Stimulated activated CD4-positive, alpha-beta T cell treated with anti-CD3 and anti-CD28 coated beads, Interleukin-1b, Interleukin-23, amount 100 ng/mL, for 1 hour (primary cell): ENCODE measurements at places on chromosomes 1 and 21.

DNA sequence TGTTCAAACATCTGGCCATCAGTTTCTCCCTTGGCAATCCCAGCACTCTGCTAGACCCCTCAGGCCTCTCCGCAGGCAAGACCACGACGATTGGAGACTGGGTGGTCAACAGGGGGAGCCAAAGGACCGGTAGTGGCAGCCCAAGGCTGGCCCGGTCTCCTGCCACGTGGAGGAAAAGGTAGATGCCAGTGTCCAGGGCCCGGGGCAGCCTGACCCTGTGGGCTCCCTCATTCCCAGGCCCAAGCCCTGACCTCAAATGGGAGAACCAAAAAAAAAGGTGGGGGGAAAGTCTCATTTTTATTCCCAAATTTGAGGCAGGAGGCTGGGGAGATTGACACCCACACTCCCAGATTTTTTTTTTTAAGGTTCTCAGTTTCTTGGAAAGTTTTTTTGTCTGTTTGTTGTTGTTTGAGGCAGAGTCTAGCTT, 24.8 kb downstream of the S100A6 start:
- peak; percentile 70 for DNase-seq

DNA sequence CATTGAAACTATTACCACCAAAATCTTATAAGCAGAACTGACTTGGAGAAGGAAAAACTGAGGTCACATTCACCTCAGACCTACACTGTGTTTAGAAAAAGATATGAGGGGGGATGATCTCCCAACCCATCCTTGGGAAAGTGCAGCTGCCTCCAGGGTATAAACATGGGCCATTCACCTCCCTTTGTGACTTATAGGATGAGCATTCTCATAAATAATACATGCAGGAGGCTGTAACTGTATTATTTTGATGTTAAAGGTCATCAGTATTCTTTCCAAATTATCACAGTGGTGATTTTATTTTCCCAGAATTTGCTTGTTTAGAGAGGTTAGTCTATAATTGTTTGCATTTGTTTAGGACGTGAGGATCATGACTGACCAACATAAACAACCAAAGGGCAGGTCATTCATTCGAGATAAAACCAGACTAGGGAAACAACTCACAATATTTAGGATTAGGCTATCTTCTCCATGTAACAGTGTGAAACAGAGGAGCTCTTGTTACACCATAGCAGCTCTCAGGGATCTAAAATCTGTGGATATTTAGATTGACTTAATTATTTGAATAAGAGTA, 109.2 kb upstream of the NR5A2 start:
- DNase-seq, result no peak

DNA sequence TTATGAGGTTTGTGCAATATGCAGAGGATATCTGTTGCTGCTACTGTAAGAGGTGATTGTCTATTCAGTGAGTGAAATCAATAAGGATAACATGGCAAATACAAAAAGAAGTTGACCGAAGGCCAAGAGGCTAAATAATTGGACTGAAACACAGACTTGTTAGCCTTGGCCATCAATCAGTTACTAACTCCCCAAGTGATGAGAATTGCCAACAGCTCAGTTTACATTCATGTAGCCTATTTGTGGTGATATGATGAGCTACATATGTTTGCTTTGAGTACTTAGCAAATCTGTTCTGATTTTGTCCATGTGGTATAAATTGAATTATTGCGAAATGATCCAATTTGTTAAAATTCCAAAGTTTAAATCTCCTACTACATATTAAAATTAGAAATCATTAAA, 68.6 kb upstream of the VAV3 start:
- DNase-seq, result no peak

DNA sequence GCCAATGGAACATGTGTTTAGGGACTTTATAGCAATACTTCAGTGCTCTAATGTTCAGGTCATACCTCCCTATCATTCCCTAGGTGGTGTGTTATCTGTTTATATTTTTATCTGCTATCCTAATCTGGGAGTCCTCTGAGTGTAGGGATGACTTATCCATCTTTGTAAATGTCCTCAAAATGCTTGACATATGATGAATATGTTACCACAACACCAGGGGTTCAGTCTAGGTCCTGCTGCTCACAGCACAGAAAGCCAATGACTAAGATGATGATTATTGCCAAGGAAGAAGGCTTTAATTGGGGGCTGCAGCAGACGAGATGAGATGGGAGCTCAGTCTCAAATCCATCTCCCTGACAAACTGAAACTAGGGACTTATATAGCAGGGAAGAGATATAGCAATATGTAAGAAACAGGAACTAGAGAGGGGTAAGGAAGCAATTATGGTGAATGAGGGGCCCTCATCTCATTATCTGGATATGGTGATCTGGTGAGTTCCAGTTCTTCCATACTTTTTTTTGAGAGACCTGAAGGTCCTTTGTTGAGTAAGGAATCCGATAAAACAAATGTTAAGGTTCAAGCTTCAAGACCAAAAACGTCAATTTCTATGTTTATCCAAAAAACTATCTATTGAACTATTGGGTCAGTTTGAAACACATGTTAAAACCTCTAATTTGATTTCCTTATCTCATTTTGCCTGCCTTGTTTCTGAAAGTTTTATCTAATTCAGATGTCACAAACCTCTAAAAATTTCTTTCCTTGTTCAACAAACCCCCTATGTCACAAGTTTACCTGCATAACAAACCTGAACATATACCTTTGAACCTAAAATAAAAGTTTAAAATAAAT, 256.7 kb upstream of the CACYBP start:
- no peak for DNase-seq

GRCh38 chr1:26349188-26349876, 4.6 kb downstream of the CRYBG2 start:
- DNase-seq, result no peak

DNA sequence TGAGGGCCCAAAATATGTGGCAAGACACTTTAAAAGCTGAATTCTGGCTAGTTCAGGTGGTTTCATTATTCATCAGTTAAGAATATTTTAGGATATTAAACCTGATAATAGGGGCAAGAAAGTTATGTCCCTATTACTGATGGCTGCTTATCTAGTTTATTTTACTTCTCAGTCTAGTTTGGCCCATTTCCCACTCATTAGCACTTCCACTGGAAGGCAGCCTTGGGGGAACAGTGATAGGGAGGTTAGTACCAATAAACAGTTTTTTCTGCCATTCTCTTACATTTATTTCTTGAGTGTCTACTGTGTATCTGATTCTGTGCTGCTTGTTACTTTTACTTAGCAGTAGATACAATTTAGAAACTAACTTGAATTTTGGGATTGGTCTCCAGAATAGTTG, 9.0 kb downstream of the PPP1R12B start:
- DNase-seq, result no peak

DNA sequence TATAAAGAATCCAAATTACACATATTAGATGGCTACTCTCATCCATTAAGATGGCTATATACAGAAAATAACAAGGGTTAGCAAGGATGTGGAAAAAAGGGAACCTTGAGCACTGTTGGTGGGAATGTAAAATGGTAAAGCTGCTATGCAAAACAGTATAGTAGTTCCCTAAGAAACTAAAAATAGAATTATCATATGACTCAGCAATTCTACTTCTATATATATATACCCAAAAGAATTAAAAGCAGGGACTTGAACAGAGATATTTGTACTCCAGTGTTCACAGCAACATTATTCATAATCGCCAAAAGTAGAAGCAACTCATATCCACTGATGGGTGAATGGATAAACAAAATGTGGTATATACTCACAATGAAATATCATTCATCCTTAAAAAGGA, 126.1 kb downstream of the KCNH1 start:
- no peak for DNase-seq

DNA sequence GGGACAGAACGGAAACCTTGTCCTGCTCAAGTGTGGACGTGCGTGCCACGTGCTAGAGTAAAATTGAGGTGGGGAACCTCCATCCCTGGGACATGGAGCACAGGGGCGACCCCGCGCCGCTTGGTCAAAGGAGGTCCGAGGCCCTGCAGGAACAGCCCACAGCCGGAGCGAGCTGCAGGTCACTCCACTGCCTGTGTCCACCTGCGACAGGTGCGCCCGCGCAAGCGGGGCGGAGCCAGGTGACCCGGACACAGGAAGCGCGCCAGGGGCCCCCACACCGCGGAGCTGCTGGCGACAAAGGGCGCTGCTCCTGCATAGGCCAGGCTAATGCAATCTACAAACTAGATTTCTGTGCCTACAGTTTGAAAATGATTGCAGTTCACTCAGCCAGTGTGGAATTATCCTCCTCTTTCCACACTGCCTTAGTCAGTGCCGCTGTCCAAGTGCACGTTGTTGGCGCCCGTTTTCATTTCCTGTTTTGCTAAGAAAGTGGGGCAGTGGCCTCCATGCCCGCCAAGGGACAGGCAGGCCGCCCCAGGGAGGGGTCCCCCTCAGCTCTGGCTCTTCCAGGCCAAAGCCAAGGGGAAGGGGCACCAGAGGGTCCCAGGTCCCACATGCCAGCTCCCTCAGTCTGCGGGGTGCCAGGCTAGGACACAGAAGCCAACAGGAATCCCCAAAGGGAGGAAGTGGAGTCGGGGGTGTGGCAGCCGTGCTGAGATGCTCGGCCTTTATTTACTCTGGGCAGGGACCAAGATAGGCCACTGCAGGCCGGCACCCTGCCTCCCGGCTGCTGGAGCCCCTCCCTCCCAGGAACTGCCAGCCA, 4.3 kb upstream of the NADK start:
- no peak for DNase-seq

- DNase-seq, result no peak
Observed at GRCh38 chr1:167367705-167368104, 147.0 kb downstream of the POU2F1 start.

GRCh38 chr1:23263380-23263887, 46.1 kb upstream of the HTR1D start:
- no peak for DNase-seq

- no peak for DNase-seq
Observed at GRCh38 chr1:55931081-55931940, 648.1 kb downstream of the PLPP3 start.

DNA sequence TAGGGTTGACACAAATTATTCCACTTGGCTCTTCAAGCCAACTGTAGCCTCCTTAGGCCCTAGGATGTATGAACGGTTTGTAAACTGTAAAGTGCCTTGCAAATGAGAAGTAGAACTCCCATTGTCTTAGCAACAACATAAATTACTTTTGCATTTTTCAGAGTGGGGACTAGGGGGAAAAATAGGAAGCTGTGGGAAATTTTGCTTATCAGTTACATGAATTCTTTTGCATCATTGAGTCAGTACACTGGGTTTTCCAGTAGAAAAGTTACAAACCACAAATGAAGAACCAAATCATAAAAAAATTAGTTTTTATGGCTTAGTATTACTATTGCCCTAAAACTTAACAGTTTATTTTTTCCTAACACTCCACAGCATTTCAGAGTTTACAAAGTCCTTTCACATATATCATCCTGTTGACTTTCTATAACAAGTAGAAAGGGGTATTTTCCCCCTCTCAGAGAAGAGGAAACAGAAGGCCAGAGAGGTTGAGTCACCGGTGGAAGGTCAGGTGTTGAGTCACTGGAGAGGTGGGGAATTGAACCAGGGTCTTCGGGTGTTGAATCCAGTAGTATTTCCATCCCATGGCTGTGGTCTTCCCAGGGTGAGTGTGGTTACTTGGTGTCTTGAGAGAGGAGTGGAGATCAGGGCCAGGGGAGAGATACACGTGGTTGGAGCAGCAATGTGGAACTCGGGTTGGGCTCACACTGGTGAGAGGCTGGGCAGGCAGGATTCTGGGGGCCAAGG, 71.9 kb upstream of the USP24 start:
- DNase-seq, result no peak

GRCh38 chr1:232886271-232886670, 64.1 kb upstream of the NTPCR start:
- no peak for DNase-seq

GRCh38 chr21:36990508-36991205, 15.8 kb upstream of the RIPPLY3 start:
- no peak for DNase-seq

DNA sequence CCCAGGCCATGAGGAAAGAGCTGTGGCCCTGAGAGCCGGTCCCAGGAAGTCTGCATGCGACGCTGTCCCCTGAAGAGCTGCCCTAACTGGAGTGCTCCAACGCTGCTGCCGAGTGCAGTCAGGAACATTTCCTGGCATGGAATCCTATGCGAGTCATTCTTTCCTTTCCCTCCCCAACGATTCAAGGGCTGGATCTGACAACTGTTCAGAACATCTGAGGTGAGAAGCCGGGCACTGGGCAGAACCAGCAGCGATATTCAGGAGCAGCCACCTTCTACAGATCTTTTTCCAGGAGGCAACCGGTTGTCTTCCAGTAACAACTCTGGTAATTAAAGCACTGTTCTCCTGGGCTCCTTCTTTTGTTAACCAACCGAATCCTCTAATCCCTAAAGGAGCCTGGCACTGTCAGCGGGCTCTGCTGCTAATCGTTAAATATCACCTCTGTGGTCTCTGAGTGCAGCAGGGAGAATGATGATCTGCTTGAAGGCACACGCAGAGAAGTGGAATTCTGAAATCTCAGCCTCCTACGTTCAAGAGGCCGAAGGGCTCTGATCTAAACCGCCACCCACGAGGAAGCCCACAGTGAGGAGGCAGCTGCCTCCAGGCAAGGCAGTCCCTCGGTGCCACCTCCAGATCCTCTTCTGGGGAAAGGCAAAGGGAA, 55.8 kb downstream of the SLC45A1 start:
- no peak for DNase-seq

DNA sequence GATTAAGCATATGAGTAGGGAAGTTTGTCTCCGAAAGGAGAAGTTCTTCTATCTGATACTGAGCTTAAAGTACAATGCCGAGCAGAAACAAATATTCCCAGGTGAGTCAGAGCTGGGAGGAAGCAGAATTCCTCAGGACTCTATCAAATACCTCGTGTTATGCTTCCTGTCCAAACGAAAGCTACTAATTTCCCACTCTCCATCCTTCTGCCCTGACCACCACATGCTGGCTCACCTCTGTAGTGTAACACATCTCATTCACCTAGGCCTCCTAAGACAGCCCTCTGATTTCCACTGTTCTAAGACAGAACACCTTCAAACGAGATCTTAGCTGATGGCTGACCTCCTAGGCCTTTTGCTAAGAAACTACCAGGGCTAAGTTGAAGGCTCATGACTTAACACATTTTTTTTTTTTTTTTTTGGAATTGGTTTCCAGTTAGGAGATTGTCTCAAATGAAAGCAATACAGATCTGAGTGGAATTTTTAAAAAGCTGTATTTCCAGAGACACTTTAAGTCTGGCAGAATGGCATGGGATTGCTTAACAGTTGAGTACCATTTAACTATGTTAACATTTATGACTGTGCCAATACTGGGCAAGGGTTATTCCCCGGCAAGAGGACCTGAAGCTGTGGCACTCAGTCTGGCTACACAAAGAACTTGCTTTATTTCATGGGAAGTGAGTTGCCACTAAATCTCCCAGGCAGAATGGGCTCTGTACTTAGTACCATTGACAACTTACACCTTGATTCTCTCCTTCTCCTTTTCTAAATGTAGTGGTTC, 583.4 kb downstream of the DPYD start:
- no peak for DNase-seq

GRCh38 chr1:180951186-180951745, 38.6 kb downstream of the KIAA1614 start:
- DNase-seq, result no peak

DNA sequence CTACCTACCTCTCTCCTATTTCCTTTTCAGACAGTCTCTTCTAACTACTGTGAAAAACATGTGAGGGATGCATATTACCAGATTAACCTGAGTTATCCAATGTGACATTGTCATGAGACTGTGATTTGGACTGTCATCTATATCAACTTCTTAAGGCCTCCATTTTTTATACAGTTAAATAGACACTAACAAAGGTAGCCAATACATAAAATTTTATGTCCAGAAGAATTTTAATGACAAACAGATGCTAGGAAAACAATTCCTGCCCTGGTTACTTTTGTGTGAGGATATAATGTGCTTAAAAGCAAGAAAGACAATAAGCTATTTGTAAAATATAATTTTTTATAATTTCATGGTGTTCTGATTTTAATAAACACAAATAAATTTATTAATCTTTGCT, 136.2 kb downstream of the DPYD start:
- DNase-seq, result no peak
